HT1080 (cell line): ENCODE measurements at places on chromosomes 7 and 10. TPM values are rescaled to one million over a fixed set of nuclear protein-coding genes. Genes with fewer than 3 reads are reported as not detected.

Gene ATOH7
- total RNA-seq = not detected in 2 replicates

Gene ANKRD7
- 0.27 and 0.74 TPM in 2 replicates for total RNA-seq

Gene TMEM176A
- total RNA-seq = not detected in 2 replicates

Gene CYP2C19
- total RNA-seq = not detected in 2 replicates

Gene LLCFC1
- total RNA-seq = not detected in 2 replicates

Gene ASZ1
- total RNA-seq = not detected in 2 replicates

Gene AEBP1
- total RNA-seq = not detected in 2 replicates

Gene SLC26A4
- total RNA-seq = 4.3 TPM in 2 replicates

Gene FAM107B
- 9.8 and 11.2 TPM in 2 replicates for total RNA-seq

Gene GBX1
- not detected in 2 replicates for total RNA-seq

- DNase-seq = no peak
Observed at GRCh38 chr10:3902809-3903410, 117.9 kb upstream of the KLF6 start.

GRCh38 chr7:73647725-73648592 lies 19.7 kb upstream of the VPS37D start:
- no peak for DNase-seq

DNA sequence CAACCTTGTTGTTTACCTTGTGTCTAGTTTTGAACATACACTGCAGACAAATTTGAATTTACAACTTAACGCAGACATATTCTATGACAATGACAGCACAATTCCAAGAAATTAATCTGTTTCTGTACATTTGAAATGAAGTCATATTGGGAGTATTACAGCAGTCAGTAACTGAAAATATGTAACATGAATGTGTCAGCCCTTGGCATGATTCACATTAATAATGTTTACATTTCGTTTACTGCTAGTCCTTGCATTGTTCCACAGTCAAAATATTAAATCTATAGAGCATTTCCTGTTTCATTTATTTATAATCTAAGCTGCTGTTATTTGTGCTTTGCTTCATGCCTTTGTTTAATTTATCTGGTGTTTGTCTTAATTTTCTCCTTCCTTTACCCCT lies 80.4 kb downstream of the NOC3L start:
- no peak for DNase-seq

DNA sequence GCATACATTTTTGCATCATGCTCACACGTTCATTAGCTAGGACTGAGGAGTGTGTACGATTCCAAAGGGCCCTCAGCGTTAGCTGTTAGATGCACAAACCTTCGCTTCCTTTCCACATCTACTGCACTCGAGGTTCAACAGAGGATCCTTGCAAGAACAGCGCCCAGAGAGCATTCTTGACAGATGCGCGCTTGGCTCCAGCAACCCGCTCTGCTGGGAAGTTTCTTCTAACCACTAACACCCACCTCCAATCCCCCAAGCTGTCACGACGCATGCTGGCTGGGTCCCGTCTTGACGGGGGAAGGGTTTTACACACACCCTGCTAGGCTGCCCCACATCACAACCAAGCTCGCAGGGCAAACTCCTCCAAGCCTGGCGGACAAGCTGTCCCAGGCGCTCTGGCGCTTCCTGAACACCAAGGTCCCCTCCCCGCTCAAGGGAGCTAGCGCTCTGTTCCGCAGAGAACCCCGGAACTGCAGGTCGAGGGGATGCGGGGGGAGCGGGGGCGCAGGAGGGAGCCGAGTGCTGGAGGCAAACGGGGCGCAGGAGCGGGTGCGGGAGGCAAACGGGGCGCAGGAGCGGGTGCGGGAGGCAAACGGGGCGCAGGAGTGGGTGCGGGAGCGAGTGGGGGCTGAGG lies 653 bp upstream of the ADRB1 start:
- DNase-seq = no peak

GRCh38 chr7:141776374-141776773 lies at the start of gene TAS2R4:
Gene TAS2R4 (plus strand): TSS chr7:141776674. CDS start chr7:141778489, 1,815 bp downstream.
- no peak for DNase-seq

GRCh38 chr7:75642810-75643486 lies 95.8 kb downstream of the HIP1 start:
- DNase-seq = peak; percentile 64

DNA sequence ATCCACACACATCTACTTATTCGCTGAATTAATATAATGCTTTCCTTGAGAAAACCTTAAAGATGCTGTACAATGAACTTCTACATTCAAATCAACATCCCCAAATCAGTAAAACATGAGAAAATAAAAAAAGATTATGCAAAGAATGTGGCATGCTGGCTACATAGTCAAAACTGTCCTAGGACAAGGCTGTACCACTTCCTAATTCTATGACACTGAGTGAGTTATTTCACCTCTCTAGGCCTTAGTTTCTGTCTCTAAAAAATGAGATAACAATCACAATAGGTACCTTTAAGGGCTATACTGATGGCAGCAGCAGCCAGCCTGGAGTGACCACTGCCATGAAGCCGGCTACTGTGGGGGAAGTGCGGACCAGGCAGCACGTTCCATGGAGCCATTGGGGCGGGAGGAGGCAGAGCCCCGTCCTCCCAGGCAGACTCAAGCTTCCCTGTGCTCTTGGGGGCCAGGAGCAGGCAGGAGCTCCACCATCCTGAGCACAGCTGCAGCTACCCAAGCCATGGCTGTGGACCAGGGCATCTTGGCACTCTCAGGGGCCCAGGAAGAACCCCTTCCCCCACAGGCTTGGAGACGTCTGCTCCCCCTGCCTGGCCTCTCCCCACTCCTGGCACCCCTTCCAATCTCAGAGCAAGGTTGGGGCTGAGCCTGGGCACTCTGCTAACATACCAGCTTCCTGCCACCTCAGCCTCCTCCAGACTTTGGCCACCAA lies 110.2 kb downstream of the ELAPOR2 start:
- no peak for DNase-seq

DNA sequence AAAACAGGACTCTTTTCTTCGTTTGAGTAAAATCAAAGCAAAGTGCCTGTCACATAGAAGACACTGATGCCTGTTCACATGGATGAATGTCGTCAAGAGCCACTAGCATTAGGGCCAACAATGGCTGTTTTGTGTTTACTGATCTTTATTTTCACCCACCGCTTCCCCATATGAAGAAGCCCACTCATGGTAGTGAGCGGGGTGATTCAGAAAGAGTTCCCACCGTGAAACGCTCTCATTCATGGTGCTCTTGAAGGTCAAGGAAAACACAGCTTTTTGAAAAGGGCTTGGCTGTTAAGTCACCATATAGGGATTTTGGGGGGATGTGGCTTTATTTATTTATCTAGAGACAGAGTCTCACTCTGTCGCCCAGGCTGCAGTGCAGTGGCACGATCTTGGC lies 12.5 kb downstream of the PROSER2 start:
- DNase-seq = no peak

DNA sequence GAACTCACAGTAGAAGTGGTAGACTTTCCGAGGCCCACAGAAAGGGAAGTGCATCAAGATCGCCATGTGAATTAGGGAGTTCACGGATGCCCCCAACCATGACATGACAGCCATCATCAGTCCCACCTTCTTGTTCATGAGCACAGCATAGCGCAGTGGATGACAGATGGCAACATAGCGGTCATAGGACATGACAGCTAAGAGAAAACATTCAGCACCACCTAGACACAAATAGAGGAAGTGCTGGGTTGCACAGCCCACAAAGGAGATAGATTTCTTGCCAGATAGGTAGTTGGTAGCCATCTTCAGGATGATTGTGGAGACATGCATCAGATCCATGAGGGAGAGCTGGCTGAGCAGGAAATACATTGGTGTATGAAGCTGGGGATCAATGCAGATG lies 342 bp downstream of the OR2AE1 start:
- DNase-seq = peak; percentile 15

- DNase-seq = no peak
Observed at GRCh38 chr7:96143495-96144259, 178.2 kb downstream of the SLC25A13 start.

GRCh38 chr7:6437251-6437650 lies 10.5 kb downstream of the DAGLB start:
- no peak for DNase-seq

GRCh38 chr7:113125728-113126127 lies 7.4 kb upstream of the SMIM30 start:
- no peak for DNase-seq

- no peak for DNase-seq
Observed at GRCh38 chr10:11757454-11757820, 15.3 kb downstream of the ECHDC3 start.

DNA sequence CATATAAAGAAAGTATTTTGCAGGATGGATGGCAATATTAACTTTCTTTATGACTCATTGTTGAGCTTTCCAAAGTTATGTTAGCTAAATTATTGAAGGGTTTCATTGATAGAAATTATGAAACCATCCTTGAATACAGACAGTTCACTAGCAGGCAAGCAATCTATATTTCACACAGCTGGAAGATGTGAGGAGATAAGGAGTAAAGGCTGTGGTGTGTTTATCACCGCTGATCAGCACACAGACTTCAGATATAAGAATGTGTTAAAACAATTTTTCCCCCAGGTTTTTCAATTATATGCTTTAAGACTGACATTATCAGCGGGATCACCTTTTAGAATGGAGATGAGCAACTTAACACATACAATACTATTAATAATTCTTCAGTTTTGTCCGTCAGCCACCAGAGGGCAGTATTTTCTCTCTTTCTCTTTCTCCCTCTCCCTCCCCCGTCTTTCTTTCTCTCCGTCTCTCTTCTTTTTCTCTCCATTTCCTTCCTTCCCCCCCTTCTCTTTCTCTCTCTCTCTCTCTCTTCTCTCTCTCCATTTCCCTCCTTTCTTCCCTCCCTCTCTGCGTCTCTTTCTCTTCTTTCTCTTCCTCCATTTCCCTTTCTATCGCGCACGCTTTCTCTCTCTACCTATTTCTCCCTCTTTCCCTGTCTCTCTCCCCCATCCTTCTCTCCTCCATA lies 62.9 kb upstream of the FAM171A1 start:
- DNase-seq = peak; percentile 49

DNA sequence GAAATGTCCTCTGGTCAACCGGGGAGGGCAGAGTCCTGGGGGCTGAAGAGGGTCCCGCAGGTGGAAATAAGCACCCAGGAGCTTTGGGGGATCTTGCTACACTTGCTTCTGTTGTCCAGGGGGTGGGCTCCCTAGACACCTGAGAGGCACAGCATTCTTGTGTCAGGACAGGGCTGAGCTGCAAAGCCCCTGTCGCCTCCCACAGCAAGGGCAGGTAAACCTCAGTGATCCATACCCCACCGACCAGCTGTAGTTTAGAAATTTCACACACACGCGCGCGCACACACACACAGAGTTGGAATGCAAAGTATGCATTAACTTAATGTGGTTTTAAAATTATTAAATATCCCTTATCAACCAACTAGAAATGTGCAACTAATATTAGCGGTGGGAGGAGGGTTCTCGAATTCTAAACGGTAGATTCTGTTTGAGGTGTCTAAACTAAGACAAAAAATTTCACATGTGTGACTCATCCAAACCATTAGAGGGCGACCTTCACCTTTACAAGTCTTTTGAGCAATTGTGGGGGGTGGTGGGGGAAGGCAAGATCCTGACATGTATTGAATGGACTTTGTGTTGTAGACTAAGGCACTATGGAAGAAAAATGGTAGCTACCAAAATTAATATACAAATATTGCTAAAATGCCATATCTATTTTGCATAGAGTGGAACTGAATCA lies 34.3 kb upstream of the PTF1A start:
- peak; percentile 31 for DNase-seq

DNA sequence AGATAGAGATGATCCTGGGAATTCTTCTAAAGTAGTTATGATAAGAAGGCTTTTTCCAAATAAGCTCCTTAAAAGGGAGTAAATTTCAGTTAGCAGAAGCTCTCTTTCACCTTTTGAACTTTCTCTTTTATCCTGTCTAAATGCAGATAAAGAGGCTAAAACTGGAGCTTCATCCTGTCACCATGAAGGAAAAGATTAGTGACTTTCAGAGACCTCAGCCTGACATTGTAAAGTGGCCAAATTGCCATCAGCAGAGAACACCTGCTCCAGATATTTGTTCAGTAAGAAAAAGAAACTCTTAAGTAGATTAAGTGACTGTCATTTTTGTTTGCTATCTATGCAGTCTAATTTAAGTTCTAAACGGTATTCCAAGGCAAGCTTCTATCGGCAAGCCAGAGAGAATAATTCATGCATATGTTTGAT lies 18.3 kb downstream of the VWDE start:
- no peak for DNase-seq

DNA sequence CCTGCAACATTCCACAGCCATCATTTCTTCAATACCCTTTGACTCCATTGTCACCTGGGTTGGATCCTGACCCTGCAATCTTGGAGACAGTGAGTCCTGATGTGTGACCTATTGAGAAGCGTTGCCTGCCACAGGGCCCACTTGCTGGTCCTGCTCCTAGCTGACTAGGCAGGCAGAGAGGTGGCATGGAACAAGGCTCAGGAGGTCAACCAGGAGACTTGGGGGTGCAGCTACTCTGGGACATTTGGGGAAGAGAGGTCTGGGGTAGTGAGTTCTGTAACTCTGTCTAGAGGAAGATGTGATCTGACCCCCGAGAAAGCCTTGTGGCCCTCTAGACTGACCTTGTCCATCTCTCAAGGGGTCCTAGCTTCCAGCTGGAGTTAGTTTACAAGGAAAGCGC lies 1.8 kb downstream of the ZMIZ2 start:
- DNase-seq = no peak

GRCh38 chr10:20745556-20746375 lies 151.3 kb downstream of the NEBL start:
- DNase-seq = no peak

DNA sequence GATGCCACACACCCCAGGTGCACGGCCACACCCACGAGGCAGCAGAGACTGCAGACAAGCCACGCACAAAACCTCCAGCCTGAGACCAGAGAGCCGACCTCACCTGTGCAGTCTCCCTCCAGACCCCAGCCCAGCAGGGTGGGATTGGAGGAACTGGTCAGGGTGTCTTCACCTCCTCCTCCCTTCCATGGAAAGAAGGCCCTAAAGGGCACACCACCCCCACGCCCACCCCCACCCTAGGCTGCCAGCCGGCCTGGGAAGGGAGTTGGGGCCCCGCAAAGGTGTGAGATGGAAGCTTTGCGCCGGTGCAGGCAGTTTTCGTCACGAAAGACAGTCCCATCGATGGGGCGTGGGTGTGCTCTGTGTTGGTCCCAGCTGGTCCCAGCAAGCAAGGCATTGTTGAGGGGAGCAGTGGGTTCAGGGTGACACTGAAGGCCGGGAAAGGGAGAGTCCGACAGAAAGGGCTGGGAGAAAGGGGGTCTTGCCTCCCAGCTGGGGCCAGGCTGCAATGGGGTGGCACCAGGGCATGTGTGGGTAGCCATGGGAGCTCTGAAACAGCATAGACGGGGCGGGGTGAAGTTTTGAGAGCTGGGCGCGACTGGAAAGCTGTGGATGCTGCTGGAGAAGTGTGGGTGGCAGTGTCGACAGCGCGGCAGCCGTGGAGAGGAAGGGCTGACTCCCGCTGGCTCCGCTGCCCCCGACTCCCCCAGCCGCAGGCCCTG lies 349.2 kb downstream of the GLRX3 start:
- DNase-seq = no peak
